ENCODE measurements at places on chromosomes 12 and 14.

GRCh38 chr12:113245695-113246477 lies 24.6 kb downstream of the TPCN1 start:
- no peak for DNase-seq

DNA sequence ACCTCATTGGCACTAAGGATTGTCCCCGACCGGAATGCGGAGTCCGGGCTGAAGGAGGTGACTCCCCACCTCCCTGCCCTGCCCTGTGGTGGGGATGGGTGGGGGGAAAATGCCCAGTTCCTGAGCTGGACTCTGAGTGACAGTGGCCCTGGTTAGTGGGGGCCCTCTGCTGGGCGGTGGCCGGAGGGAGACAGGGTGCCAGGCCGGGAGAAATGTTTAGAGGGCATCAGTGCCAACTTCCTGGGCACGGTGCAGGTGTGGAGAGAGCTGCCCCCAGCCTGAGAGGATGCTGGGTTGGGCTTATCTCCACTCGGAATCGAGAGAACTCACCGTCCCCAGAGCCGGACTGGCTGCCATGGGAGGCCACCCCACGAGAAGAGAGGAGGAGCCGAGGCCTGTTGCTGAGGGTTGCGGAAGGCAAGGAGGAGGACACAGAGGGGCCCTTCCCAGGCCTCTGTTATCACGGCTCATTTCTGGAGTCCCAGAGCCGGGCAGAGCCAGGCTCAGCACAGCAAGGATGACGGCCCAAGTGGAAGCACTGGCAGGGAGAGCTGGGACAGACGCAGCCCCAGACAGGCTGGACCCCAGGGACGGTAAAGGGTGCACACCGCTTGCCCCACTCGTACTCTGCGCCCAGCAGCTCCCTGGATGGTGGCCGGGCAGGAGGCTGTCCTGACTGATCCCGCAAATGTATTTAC lies 156.7 kb downstream of the KIF26A start:
- no peak for DNase-seq

DNA sequence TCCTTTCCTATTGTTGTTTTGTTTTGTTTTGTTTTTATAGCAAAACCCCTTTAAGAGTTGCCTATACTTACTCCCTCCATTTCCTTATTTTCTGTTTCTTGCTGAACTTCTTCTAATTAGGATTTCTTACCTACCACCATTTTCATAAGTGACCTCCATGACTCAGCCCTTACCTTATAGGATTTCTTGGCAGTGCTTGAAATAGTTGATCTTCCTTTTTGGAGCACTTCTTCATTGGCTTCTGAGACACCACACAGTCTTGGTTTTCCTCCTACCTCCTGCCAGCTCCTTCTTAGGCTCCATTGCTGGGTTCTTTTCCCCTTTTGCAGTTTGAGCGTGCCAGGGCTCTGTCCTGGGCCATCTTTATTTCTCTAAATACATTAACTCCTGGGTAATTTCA lies 23.4 kb upstream of the EID3 start:
- DNase-seq = no peak

DNA sequence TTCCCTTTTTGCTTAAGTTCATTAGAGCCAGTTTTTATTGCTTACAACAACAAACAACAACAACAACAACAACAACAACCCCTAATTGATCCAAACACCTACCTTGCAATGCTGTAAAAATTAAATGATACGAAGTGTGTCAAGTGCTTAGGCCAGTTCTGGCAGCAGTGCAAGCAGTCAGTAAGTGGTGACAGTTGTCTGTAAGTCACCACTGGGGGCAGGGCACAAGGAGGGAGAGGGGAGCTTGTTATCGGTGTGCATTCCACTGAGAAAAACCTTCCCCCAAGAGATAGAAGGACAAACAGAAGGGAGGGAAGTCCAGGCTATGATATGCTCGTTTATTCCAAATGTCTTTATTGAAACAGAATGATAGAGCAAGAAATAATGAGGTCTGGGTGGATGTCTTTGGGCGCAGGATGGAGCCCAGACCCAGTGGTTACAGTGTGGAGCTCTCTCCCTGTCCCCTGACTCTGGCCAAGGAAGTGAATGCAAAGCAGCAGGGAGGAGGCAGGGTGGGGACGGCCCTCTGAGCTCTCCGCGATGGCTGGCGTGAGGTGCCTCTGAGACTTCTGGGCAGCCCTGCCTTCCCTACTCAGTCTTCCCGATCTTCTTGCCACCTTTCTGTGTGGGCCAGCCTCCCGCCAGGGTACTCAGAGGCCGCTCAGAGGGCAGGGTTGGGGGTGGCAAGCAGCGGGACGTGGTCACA lies 6.5 kb downstream of the SLC22A17 start:
- DNase-seq = no peak

DNA sequence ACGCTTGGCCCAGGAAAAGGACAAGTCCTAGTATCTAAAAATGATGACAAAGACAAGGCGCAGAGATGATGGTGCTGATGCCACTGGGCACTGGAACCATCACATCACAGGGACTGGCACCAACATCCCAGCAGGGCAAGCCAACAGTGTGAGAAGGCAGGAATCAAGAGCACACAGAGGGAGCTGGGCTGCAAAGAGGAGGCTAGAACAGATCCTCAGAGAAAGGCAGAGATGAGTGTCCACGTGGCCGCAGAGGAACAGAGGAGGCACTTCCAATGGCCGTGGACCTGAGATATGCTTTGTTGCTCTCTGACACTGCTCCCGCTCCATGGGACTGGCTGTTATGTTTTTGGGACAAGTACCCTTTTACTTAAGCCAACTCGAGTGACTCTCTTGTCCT lies 17.9 kb downstream of the FOXN3 start:
- no peak for DNase-seq

DNA sequence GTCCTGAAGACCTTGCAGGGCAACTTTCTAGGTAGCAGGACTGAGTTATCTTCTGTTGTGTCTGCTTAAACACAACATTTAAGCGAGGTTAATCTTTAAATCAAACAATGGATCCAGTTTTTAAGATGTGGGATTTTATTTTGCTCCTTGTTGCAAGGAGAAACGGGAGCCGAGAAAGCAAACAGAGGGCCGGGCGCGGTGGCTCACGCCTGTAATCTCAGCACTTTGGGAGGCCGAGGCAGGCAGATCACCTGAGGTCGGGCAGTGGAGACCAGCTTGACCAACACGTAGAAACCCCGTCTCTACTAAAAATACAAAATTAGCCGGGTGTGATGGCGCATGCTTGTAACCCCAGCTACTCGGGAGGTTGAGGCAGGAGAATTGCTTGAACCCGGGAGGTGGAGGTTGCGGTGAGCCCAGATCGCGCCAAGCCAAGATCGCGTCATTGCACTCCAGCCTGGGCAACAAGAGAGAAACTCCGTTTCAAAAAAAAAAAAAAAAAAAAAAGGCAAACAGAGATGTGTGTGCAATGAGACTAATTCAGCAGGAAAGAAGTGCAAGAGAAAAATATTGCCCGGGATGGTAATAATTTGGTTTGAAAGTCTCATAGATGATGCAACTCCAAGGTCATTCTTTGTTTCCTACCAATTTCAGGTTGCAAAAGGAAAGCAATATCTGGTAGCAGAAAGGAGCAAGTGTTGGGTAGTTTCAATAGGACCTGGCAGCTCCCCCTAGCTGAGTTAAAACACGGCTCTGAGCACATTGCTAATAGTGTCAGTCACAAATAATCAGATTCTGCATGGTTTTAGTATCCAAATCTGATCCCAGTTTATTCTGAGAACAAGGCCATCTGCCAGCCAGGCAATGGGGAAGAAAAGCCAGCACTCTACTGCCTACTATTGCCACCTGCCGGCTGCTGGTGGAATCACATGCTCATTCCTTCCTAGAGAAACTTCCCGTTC lies 141.4 kb downstream of the PPM1H start:
- peak; percentile 73 for DNase-seq
